ENCODE measurements at places on chromosomes 11 and 22.

GRCh38 chr22:42996646-42997365, 18.1 kb downstream of the PACSIN2 start:
- no peak for DNase-seq

DNA sequence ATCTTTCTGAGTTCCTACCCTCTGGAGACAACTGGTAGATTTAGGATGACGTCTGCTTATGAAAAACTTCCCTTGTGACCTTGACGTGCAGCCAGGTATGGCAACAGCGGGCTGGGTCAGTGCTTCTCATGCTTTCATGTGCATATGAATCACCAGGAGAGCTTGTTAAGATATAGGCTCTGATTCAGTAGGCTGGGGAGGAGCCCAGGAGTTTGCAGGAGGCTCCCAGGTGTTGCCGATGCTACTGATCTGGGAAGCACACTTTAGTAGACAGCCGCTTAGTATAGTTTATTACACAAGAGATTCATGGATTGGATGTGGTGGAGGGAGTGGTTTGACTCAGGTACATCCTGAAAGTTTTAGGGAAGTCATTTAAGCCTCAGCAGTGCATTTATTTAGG, 23.8 kb downstream of the DIXDC1 start:
- no peak for DNase-seq

DNA sequence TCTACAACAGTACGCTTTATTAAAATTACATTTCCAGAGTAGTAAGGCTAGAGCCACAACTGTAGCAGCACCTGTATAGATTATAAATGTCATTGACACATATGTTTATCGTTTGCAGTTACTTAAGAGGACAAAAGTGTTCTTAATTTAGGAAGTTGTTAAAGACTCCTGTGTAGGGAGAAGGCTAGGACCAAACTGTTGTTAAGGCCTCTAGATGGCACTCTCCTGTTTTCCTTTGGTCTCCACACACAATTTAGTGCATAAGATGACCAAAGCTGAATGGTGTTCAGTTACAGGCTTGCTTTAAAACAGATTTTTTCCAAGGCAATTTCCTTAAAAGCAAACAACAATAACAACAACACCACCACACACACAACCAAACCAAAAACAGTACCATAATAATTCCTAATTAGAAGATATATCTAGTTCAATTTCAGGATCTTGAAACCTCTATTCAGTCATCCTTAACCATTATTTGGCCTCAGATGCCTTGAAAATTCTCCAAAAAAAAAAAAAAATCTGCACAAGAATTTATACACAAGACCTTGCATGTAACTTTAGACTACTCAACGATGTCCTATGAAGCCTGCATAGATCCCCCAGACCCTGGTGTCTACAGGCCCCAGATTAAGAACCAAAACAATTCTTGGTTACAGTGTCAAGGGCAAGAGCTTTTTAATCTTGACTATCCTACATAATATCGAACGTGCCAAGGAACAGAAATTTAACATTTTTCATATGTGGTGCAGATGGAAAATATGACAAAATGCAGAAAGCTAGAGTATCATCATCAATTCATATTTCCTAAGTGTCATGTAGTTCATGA, 42.6 kb upstream of the APOA1 start:
- DNase-seq: no peak

DNA sequence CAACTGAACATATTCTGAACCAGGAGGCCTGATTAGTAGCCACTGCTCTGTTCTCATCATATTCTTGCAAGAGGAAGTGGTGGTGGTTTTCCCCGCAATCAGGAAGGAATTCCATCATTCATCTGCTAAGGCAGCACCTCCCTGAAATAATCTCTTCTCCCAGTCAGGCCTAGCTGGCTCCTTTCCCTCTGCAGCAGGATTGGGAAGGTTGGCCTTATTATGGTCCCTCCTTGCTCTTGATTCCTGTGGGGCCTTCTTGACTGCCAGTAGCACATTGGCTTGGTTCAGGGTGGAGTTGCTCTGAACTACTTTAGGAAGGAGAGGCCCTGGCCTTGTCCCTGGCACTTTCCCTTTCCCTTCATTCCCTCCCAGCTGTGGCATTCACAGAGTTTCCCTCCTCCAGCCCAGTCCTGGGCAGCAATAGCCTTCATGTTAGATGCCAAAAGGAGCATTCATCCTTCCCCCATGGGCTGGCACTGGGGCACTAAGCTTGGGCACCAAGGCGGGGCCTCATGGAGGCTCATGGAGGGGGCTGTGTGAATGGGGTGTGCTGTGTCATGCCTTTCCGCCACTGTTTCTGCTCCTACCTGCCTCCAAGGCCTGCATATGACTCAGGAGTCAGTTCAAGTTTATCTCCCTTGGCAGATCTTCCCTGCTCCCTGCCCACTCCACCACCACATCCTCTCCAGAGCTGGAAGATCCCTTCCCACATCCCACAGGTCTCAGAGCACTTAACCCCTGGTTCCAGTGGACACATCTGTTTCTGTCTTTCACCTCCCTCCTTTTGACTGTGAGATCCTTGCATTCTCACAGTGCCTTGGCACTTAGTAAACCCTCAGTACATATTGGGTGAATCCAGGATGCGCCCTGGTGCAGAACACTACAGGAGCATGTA, 27.6 kb upstream of the CD44 start:
- no peak for DNase-seq

DNA sequence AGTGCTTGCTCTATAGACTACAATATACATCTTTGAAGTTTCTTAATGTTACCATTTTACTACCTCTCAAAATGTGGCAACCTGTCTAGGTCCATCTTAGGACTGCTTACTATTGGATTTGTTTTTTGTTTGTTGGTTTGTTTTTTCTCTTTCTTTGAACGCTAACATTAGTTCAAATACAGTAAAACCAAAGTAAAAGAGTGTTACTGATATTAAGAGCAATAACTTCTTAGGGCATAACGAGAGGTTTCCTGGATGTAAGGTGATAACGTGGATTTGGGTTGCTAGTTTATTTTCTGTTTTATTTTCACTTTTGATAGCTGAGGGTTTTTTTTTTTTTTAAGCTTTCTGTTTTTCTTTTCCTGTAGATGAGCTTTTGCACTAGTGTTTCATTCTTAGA, 43.6 kb downstream of the TMEM135 start:
- DNase-seq: no peak

- DNase-seq: peak; percentile 29
These were observed 25.2 kb downstream of the MORC2 start for GRCh38 chr22:30943368-30943767.

GRCh38 chr11:77617892-77618291, 19.7 kb downstream of the CLNS1A start:
- no peak for DNase-seq

- DNase-seq: no peak
These were observed 1109.1 kb downstream of the JRKL start for GRCh38 chr11:97498891-97499290.

DNA sequence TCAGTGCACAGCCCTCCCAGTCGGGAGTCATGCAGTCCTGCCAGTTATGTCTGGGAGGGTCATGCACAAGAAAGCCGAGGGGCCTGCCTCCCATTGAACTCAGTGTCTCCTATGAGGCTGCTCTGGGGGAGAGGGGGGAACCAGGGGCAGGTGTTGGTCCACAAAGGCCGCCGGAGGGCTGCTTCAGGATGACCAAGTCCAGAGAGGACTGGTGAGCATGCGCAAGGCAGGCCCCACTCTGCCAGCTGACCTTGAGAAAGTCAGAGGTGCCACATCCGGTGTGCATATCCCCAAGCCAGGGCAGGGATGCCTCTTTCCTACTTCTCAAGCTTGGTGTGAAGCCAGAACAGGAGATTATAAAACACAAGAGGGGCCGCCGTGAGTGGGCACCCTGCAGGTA, 4.4 kb downstream of the SCN4B start:
- DNase-seq: no peak

DNA sequence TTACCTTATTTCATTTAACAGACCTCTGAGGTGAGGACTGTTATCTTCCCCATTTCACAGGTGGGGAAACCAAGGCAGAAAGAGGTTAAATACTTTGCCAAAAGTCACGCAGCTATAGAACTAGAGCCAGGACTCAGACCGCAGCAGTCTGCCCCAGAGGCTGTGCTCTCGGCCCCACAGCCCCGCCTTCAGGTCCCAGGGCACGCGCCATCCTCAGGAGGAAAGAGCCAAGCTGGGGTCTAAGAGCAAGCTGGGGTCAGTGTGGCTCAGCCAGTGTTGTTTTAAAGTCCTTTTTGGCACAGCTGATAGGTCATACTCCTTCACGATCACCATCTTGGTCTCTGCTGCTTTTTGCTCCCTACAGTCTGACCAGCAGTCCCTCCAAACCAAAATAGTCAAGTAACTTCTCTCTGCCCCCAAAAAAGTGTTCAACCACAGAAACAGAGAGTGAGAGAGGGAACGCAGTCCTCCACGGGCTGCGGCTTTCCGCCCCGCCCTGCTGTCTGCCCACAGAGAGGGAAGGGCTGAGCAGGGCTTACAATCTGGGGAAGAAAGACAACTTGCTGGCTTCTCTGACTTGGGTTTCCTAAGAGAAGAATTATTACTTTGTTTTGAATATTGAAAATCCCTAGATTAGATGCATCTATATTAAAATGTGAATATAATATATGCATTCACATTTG, 137.2 kb upstream of the OPCML start:
- DNase-seq: no peak

DNA sequence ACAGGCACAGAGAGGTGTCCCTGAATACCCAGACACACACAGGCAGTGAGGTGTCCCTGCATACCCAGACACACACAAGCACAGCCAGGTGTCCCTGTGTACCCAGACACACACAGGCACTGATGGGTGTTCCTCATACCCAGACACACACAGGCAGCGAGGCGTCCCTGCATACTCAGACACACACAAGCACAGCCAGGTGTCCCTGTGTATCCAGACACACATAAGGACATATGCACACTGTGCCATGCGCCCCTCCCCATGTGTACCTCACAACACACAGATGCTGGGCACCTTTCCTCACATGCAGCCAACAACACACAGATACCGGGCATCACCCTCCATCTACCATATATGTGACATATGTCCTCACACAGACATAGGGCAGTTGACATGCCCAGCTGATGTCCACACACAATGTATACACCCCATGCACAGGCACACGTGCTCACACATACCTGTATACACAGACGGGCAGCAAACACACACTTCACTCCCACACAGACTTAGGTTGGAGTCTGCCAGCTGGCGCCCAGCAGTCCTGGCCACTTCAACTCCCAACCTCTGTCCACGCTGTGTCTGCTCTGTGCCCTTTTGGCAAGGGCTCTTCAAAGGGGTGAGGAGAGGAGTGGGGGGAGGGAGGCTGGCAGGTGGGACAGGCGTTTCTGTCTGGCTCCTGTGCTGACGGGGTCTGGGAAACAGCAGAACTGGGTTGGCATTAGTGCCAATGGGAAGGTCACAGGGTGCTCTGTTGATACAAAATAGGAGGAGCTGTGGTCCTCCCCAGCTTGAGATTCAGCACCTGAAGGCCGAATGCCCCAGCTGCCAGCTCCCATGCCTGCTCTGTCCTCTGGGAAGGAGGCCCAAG, 69.4 kb upstream of the ALX4 start:
- no peak for DNase-seq

GRCh38 chr11:93653080-93653479, 8.4 kb upstream of the CEP295 start:
- DNase-seq: no peak

DNA sequence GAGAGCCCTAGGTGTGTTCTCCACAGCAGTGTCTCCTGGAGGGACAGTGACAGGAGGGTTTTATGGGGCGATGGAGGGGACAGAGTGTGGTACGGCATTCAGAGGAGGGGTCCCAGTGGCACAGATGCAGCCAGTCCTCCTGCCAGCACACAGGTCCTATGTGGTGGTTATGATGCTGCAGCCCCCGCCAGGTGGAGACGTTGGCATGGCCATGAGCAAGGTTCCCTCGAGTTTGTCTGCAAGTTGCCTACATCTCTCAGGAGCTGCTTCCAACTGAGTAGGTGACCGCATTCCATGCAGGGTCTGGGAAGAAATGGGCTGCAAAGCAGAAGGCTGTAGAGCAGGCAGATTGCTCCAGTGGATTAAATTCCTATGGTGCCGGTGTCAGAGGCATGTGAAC, 646.0 kb downstream of the TBC1D22A start:
- no peak for DNase-seq

Data from activated CD4-positive, alpha-beta T cell treated with anti-CD3 and anti-CD28 coated beads for 1 hour (primary cell).